ENCODE measurements at places on chromosomes 16 and 17.

DNA sequence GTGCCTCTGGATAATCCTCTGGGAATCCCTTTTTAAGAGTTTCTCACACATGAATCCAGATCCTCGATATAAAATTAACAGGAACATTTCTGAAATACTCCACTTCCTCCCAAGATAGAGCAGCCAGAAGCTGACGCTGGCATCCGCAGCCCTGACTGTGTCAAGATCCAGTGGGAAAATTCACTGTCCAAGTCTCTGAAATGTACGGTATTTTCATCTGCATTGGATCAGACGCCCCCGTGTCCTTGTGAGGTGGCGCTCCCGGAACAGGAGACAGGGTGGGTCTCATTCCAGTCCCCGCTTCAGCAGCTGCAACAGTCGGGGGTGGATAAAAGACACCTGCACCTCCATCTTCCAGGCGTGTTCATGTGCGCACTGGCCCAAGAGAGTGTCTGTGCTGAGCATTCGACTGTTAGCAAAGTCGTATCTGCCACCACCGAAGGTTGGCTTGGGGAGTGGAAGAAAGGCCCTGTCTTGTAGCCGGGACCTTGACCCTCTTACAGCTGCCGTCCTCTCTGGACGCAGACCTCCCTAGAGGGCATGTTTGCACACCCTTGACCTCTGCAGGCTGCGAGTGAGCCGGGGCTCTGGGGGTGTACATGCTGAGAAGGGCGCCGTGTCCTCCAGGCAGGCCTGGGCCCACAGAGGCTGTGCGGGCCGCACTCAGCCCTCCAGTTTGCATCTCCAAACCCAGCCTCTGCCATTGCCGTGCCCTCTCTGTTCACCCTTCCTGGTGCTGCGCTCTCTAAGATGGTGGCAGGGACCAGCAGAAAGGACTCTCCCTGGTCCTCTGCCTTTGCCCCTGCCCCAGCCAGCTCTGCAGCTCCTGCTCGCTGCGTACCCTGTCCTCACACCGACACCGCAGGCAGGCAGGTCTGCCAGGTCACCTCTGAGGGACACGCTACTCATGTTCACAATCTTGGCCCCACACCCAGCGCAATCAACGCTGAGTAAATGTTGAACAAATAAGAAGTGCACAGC, 72.0 kb upstream of the CHMP6 start:
- DNase-seq = no peak

- DNase-seq = no peak
Observed at GRCh38 chr17:8014558-8014850, 12.1 kb downstream of the GUCY2D start.

- DNase-seq = no peak
Observed at GRCh38 chr16:20107083-20107482, 33.4 kb upstream of the GPR139 start.

GRCh38 chr16:4290236-4290830, 17.5 kb upstream of the TFAP4 start:
- DNase-seq = peak; percentile 91

GRCh38 chr17:40290629-40291280, 3.1 kb downstream of the CDC6 start:
- DNase-seq = peak; percentile 85

GRCh38 chr17:28523876-28524275, 17.7 kb downstream of the FOXN1 start:
- DNase-seq = no peak

DNA sequence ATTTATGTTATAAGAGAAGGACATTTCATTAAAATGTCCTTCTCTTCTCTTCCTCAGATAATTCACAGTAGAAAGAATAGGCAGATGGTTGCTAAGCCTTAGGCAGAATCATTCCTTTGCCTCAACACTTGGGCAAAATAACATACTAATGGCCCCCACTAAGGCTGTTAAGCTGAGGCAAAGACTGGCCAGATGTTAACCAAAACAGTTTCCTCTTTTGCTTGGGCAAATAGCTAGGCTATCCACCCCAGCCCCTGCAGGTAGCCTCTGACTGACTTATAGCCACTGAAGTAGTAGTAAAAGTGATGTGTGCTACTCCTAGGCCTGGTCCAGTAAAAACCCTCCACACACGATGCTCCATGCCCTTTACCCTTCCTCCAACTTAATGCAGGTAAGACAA, 55.2 kb downstream of the SPAG9 start:
- no peak for DNase-seq

- DNase-seq = no peak
Observed at GRCh38 chr16:9039210-9039609, 52.2 kb upstream of the HAPSTR1 start.

DNA sequence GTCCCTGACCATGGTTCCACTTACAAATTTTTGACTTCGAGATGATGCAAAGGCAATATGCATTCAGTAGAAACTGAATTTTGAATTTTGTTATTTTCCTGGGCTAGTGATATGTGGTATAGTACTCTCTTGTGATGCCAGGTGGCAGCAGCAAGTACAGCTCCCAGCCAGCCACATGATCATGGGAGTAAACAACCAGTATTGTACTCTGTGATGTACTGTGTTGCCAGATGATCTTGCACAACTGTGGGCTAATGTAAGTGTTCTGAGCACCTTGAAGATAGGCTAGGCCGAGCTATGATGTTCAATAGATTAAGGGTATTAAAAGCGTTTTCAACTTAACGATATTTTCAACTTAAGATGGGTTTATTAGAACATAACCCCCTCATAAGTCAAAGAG, 250.8 kb downstream of the STX8 start:
- peak; percentile 23 for DNase-seq

- DNase-seq = no peak
Observed at GRCh38 chr17:28882154-28882895, 15.2 kb downstream of the FLOT2 start.

DNA sequence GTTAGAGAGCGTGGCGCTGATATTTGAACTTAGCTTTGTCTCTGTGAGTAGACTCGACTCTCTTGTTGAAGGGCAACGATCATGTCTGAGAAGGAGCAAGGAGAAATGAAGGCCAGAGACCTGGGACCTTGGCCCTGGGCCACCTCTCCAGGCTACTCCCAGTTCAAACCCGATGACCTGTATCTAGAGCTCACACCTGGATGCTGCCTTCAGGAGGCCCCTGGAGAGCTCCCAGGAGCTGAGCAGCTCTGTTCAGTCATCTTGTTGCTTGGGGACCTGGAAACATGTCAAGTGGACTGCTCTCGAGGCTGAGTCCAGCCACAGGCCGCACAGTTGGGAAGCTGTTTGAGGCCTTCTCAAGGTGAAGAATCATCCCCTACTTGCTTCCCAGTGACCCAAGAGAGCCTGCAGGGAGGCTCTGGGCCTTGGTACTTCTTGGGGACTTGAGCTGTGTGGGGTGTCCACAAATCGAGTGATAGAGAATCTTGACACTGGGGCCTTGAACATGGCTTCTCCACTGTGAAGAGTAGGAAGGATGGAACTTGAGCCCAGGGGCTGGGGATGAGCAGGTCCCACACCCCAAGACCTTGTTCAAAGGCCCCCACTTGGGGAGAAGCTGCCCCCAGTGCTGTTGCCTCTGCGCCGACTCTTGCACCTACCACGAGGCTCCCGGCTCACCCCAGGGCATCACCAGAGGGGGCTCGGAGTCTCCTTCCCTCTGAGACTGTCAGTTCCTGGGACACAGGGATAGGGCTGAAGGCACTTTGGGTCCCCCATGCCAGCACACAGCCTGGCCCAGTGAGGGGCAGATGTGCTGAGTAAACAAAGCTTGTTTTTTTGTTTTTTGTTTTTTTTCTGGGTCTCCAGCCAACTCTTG, 112.1 kb downstream of the IRX5 start:
- DNase-seq = no peak

DNA sequence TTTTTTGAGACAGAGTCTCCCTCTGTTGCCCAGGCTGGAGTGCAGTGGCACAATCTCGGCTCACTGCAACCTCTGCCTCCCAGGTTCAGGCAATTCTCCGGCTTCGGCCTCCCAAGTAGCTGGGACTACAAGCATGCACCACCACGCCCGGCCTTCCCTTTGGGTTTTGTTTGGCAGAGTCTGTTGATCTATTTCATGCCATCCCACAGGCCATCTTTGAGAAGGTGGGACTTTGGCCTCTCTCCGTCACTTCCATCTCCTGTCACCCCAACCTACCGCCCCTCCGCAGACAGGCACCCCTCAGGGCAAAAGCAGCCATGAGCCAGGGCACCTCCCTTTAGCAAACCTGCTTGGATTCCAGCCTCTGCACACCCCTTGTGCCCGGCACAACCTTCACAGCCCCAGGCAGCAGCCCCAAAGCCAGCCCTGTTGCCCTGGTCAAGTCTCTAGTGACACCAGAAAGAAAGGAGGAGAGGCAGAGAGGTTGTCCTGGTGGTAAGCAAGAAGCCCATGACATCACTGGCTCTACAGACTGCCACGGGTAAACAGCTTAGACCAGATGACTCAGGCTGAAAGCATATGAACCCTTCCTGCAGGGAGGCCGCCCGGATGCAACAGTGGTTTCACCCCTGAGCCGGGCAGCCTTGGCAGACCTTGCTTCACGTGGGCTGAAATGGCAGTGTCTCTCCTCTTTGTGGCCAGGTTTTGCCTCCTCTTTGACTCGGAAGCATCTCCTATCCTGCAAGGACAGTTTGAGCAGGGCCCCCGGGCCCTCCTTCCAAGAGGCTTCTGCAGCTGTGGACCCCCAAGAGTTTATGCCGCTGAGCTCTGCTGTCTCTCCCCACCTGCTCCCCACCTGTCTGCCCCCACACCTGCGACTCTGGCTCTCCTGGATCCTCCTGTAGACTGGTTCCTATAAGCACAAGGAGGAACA, 8.1 kb upstream of the TIMP2 start:
- DNase-seq = peak; percentile 99

GRCh38 chr16:59783191-59783590, 1049.1 kb upstream of the GOT2 start:
- DNase-seq = no peak

GRCh38 chr17:67503739-67504138, 126.7 kb downstream of the PITPNC1 start:
- no peak for DNase-seq

- DNase-seq = no peak
Observed at GRCh38 chr16:86298758-86299134, 211.6 kb upstream of the FOXF1 start.

DNA sequence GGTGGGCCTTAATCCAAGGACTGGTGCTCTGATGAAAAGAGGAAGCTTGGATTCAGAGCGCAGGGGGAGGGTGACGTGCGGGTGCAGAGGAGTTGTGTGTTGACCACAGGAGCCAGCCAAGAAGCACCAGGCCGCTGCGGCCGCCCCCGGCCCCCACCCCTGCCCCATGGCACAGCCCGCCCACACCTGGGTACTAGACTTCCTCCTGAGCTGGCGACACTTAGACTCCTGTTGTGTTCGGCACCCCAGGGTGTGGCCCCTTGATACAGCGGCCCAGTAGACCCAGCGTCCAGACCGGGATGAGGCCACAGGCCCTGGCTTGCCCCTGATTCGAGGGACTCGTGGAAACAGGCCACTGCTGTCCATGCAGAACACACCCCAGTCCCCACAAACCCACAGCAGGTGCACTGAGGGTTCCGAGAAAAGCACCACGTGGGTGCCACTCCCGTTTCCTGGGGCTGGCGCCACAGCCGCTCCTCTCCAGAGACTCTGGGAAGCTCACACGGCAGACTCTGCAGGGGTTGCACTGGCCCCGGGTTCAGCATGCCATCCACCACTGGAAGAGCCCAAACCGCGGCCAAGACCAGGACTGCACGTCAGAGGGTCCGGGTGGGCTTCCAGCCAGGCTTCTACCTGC, 5.7 kb upstream of the SNAI3 start:
- DNase-seq = no peak

GRCh38 chr17:48451489-48451888, 21.5 kb upstream of the SKAP1 start:
- no peak for DNase-seq

DNA sequence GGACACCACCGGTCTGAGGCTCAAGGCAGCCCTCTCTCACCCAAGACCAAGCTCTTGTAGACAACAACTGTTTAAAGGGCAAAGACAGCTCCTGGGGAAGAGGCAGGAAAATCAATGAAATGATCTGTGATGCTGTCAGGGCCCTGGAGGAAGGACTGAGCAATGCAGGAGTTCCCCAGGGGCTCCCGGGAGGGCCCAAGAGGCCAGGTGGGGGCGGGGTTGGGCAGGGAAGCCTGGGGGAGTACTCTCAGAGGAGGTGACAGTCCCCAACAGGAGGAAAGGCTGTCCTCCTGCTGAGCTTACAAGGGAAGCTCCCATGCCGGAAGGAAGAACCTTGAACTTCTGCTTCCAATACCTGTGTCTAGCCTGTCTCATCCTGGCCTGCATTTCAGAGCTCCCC, 8.3 kb upstream of the NOS2 start:
- DNase-seq = no peak

DNA sequence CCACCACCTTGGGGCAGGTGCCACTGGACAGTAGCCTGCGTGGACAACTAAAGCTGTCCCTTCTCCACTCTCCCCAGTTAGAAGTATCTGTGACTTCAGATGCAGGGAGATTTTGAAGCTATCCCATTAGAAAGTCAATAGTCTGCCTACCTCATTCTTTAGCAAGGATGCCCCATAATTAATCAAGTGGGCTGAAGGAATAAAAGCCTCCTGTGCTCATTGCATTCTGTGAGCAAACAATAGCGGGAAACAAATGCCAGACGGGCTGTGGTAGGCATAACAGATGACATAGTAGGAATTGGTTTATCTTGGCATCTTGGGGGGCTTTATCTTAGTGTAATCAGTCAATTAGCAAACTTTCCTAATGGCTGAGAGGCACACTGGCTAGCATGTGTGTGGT, 96.7 kb upstream of the HSBP1 start:
- DNase-seq = no peak

DNA sequence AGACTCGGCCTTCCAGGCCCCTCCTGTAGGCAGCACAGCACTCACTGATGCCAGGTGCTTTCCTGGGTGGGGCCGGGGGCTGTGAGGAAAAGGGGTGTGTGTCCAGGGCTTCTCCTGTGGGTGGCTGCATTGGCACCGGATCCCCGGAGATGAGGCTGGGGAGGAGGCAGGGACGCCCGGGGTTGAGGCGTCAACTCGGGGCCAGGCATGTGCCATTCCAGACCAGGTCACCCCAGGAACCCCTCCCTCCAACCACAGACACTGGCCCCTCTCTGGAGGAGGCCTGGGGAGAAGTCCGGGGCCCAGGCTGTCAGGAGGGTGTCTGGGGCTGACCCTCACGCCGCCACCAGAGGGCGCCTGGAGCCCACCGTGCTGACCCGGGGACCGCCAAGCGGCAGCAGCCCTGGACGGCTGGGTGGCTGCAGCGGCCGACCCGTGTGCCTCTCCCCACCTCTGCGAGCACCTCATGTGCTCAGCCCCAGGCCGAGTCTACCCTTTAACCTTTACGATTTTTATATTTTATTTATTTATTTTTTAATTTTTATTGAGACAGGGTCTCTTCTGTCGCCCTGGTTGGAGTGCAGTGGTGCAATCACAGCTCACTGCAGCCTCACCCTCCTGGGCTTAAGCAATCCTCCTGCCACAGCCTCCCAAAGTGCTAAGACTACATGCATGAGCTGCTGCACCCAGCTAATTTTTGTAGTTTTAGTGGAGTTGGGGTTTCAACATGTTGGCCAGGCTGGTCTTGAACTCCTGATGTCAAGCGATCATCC, 3.2 kb upstream of the METRN start:
- peak; percentile 42 for DNase-seq

All from H4 (cell line).